ENCODE measurements at places on chromosomes 11 and 22.

- no peak for DNase-seq
These were observed 1.6 kb downstream of the FGF19 start for GRCh38 chr11:69702239-69702691.

- DNase-seq = no peak
These were observed 461 bp downstream of the TBC1D10A start for GRCh38 chr22:30326255-30326705.

DNA sequence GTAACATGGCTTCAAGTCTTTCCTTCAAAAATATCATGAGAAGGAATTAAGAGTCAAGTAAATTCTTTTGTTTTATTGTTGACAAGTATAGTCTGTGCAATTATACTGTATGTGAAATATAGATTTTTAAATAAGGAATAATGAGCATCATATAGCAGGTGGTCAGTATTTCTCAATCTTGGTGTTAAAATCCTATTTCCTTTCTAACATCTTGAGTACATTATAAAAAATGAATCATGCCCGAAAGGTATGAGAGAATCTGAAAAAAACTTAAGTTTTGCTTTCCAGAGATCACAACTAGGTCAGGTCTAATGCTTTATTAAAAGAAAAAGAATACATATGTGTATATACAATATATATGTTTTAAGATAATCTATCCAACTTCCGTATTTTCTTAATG, 53.1 kb downstream of the KIF18A start:
- no peak for DNase-seq

GRCh38 chr22:22810018-22810427, 77.6 kb upstream of the IGLL5 start:
- peak; percentile 37 for DNase-seq

DNA sequence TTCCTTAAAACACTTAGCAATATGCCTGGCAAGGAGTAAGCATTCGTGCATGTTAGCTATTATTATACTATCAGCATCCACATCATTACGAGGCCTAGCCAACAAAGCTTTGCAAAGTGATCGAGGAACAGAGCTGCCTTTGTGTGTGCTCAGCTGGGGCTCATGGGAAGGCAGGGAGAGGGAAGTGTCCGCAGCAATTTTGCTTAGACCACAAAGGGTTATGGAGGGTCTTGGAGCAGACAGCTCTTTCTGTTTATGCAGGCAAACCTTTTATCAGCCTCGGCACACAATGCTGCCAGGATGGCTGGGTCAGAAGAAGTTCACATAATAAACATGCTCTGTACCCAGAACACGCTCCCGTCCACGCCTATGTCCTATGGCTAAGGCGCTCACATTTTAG, 10.9 kb upstream of the DKK3 start:
- DNase-seq = no peak

DNA sequence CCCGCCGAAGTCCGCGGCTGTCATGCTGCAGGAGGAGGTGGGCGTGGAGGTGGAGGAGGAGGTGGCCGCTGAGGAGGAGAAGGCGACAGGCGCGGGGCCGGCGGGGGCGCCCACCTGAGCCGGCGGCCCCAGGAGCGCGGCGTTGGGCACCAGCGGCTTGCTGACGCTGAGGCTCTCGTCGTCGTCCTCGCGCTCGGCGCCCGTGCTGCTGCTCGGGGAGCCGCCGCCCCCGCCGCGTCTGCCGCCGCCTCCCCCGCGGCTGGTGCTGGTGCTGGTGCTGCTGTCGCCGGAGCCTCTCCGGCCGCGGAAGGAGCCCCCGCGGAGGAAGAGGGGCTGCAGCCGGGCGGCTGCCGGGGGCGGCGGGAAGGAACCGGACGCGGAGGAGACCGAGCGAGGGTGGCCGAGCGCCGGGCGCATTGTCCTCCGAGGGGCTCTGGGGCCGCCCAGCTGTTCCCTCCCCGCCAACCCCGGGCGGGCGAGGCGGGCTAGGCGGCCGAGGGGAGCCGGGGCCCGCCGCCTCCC, 388 bp downstream of the TMEM121B start:
- no peak for DNase-seq

- DNase-seq = no peak
These were observed 23.0 kb downstream of the SHANK3 start for GRCh38 chr22:50695421-50696250.

All from stimulated activated CD8-positive, alpha-beta memory T cell treated with anti-CD3 and anti-CD28 coated beads, Interleukin-2, amount 100 ng/mL, for 48 hours (primary cell).